D721Med (cell line): ENCODE measurements at places on chromosomes 4 and X.
A peak's percentile ranks its signal among the peaks of the same experiment; 100 is the strongest.

DNA sequence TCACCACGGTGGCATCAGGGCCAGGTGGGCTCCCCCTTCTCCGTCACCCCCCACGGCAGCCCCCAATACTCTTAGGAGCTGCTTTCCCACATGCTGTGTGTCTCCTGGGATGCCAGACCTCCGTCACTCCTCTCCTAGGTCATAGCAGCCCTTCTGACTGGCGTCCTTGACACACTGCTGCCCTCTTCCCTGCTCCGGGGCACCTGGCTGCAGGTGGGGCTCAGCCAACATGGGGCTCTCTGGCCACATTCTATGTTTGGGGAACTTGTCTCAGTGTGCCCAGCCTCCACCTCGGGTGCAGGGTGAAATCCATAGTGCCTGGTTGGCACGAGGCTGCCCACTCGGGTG, 13.8 kb downstream of the TMEM175 start:
- DNase-seq = no peak

DNA sequence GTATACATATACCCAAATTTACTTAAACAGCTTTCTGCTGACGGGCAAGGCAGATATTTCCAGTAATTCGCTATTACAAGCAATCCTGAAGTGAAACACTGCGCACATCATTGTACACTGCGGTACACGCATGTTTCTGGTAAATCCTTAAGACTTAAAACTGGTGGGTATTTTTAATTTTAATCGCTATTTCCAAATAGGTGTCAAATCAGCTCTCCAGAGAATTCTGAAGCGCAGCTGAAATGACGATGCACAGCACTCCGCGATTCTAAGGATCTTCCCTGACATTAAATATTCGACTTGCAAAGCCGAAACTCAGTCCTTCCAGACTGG, 361 bp downstream of the TMEM128 start:
- no peak for DNase-seq

DNA sequence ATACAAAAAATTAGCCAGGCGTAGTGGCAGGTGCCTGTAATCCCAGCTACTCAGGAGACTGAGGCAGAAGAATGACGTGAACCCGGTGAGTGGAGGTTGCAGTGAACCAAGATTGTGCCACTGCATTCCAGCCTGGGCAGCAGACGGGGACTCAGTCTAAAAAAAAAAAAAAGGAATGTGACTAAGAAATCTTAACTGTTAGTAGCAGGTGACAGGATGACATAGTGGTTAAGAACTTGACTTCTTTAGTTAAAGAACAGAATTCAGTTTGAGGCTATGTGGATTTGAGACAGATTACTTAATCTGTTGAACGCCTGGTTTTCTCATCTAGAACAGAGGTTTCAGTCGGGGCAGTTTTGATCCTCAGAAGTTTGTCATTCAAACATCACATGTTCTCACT, 3.2 kb downstream of the TRMT44 start:
- no peak for DNase-seq

- no peak for DNase-seq
Measured at GRCh38 chrX:107450823-107451509, 1.5 kb downstream of the FRMPD3 start.

DNA sequence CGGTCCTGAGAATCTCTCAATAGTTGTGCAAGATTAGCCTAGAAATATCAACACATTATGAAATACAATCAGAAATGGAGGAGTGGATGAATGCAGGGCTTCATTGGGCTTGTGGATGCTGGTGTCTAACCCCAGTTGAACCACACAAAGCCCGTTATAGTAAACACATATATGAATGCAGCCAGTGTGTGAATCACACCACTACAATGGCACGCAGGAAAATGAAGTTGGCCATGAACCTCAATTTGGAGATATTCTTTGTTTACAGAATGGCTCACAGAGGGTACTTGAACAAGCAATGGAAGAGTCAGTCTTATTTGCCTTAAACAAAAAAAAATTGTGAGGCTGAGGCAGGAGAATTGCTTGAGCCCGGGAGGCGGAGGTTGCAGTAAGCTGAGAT, 57.8 kb downstream of the SOD3 start:
- DNase-seq = no peak

DNA sequence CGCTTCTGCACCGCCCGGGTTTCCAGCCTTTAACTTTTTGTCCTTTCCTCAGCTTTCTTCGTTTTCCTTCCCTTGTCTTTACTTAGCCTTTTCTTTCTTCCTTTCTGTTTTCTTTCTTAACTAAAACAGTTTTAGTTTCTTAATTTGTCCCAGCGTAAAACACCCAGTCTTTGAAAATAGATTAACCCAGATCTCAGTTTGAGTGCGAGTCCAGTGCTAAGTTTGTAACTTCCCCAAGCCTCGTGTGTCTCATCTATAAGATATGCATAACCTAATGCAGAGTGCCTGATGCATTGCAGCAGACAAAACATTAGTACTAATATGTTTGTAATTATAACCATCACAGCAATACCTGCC, 460 bp upstream of the GEMIN8 start:
- DNase-seq = no peak

- DNase-seq = no peak
Measured at GRCh38 chrX:152932598-152933175, 34.8 kb downstream of the ZNF185 start.

DNA sequence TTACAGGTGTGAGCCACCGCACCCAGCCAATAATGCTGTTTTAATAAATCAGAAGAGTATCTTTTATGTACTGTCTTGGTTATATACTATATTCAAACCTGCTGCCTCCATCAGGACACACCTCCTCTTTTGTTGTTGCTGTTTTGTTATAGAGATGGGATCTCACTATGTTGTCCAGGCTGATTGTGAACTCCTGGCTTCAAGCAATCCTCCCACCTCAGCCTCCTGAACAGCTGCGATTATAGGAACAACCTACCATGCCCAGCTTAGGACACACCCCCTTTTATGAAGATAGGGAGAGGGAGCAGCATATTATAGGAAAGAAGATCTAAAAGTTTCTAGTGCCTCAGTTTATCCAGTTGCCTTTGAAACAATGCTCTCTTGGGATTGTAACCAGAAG, 62.2 kb upstream of the RAB33B start:
- DNase-seq = no peak

DNA sequence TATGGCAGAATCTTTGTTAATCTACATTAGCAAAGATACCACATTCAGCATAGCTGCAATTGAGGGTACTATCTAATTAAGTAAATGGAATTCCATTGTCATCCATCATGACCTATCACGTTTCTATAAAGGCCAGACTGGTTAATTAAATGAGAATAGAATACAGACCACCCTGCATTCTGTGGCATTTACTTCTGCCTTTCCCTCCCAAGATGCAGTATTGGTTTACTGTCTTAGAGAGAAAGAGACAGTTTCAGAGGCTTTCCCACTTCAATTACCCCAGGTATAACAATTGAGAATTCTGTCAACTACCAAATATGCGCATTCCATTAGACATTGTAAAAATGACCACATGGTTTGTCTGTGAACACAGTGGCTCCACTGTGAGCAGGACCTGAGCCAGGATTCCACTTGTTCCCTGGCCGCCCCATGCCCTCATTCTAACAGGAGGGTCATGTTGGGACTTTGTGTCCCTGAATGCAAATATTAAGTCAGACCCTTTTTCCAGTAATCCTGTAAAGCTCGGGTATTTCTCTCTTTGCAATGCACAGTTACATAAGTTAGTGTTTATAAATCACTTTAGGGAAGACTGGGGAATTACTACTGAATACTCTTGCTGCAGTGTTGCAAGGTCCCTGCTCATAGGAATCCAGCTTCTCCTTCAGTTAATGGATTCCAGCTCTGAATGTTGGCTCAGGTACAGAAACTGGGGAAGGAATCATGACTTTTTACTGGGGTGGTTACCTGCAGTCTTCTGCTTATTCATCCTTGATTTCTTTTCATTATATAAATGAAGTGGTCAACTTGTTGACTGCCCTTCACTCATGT, 261.0 kb downstream of the PDGFC start:
- no peak for DNase-seq

- DNase-seq = no peak
Measured at GRCh38 chr4:188992706-188993105, 853.5 kb downstream of the TRIML1 start.

DNA sequence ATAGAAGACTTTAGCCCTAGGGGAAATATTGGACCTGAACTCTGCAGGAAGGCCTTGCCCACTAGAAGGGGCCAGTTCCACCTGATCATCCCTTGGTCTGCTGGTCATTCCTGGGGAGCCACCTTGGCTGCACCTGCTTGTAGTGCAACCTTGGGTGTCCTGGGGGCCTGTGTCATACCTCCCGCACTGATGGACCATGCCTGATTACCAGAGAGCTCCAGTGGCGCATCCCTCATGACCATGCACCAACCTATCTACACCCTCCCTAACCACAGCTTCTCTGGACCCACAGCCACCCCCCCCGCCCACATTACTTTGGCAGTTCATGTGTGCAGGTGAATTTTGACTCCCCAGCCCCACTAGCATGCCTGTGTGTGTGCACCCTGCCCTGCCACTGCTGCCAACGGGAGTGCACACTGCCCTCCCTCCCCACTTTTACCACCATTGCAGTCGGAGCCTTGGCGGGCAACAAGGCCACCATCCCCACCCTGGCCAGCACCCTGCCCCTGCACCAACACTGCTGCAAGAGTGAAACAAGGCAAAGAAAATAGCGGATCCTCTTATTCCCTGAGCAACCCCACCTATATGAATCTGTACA, 208.1 kb downstream of the FAM47B start:
- no peak for DNase-seq

DNA sequence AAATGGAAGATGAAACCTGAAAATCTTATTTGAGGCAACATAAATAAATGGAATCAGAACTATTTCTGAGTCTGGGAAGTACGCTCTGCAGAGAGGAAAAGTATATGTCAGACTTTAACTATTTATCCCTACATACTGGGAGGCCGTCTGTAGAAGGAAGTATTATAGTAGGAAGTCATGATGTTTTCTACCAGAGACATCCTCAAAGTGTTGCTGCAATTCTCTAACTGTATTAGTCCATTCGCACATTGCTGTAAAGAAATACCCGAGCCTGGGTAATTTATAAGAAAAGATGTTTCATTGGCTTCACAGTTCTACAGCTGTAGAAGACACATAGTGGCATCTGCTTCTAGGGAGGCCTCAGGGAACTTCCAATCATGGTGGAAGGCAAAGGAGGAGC, 88.7 kb upstream of the TBL1X start:
- DNase-seq = no peak

GRCh38 chr4:40199999-40200874, 3.4 kb downstream of the RHOH start:
- DNase-seq = no peak

GRCh38 chr4:54487491-54487890, 170.3 kb upstream of the KIT start:
- DNase-seq = no peak

- DNase-seq = no peak
Measured at GRCh38 chr4:145195167-145195952, 15.0 kb upstream of the OTUD4 start.

GRCh38 chr4:48100256-48100655, 33.8 kb downstream of the TXK start:
- DNase-seq = no peak

DNA sequence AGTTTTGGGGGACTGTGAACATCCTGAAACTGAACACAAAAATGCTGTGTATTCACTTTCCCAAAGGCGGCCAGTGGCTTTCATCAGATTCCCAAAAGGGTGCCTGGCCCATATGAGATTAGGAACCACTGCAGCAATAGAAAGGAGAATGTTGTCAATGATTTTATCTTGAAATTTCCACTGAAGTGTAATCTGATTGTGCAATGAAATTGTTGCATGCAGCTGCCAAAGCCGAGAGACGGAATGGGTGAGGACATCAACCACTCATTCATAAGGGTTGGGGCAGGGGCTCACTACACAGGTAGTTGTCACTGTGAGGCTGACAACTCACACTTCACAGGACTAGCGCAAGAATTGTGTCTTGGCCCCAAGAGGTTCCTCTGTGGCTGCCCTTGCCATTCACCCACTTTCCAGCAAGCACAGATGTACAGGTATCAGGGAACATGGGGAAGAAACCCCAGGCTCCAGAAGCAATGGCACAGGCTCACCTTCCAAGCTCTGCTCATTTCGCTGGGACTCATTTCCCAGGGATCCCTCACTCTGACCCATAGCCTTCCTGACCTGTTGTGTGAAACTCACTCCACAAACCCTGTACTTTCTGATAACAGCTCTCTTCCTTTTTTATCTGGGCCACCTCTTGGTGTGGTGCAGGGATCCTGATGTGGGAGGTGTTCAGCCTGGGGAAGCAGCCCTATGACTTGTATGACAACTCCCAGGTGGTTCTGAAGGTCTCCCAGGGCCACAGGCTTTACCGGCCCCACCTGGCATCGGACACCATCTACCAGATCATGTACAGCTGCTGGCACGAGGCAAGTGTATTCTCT, 48.8 kb downstream of the BMX start:
- no peak for DNase-seq

DNA sequence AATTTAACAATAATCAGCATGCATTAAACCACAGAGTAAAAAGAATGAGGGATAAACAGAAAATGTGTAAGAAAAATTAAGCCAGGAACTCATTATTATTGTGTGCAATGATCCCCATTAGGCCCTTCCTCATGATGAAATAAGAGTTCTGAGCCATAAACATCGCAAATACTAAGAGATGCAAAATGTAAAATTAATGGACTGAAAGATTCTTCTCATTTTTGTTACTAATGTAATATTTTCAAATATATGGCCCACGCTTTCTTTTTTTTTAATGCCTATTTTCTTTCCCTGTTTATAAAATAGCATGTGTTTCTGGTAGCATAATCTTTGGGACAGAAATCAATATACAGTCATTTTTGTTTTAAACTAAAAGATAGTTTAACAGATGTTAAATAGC, 281.0 kb downstream of the PDGFC start:
- DNase-seq = no peak

DNA sequence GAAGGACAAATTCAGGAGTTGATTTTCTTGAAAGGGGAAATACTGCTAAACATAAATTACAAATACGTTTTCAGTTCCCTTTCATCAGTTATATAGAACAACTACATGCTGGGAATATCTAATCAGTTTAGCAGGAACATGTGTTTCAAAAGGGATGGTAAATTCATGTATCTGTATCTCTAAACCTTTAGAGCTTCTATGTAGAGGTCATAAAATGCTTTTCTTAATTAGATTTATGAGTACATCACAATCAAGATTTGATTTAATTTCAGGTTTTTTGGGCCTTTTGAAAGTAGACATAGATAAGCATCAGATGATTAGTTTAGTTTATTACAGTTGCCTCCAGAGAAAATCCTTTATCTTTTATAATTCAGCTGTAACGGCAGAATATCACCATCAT, 12.9 kb downstream of the PDLIM3 start:
- no peak for DNase-seq

GRCh38 chr4:6420036-6420435, 52.4 kb downstream of the PPP2R2C start:
- no peak for DNase-seq

DNA sequence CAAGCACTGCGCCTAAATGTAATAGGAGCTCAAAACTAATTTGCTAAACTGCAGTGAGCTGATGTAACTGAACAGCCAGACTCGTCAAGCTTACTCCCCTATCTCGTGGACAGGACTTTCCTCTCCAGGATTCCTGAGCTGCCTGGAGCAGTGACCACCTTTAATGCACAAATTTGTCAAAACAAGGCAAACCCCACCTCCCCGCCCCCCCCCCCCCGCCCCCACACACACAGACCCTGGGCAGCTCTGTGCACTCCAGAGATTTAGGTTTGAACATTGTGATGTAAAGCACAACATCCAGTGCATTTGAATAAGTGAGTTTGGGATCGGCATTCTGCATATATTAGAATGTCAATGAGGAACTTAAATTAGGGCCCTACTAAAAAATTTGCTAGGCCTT, 77.7 kb upstream of the DHX15 start:
- no peak for DNase-seq

- peak; percentile 51 for DNase-seq
Measured at GRCh38 chrX:48992341-48992740, 9.7 kb downstream of the GRIPAP1 start.
